ENCODE measurements at places on chromosomes 3 and 15.

DNA sequence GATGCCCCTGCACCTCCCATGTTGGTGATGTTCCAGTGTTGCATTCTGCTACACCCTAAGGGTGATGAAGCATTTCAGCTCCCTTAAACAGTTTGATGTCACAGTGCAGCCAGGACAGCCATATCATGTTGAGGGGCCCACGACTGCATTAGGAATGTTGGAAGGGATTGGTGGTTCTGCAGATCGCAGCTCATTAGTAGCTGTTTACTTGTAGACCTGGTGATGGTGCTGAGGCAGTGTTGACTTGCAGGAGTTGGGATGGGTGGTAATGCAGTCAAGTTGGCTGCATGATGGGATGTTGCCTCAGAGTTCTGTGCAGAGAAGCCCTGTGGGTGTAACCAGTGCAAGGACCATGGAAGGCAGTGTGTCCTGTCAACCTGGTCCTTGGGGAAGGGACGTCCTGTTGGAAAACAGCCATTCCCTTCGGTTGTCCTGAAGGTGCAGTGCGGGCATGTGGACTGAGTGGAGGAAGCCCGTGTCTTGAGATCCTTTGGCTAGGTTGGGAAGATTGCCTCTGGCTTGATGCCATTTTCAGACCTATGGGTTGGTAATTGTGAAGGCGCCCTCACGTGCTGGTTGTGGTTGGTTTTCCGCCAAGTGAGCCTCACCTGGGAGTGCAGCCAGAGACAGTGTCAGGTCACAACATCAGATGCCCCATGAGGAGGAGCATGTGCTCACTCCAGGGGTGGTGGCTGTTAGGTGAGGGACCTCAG, 100.7 kb downstream of the SNRPN start:
- no peak for DNase-seq

- no peak for DNase-seq
Measured at GRCh38 chr3:135078283-135078682, 283.2 kb downstream of the EPHB1 start.

DNA sequence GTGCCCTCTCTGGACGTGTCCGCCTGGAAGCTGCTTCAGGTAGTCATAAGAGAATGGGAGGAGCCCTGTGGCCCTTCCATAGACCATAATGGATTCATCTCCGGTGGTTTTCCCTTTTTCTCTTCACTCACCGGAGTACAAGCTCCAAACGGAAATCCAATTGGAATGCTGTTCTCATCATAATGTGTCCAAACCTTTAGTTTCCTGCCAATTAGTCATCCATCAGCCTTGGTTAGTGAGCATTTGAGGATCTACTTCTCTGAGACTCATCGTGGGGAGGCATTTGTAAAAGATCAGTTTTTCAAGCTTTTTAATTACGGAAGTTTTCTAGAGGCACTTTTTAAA, 34.9 kb downstream of the ABHD2 start:
- no peak for DNase-seq

DNA sequence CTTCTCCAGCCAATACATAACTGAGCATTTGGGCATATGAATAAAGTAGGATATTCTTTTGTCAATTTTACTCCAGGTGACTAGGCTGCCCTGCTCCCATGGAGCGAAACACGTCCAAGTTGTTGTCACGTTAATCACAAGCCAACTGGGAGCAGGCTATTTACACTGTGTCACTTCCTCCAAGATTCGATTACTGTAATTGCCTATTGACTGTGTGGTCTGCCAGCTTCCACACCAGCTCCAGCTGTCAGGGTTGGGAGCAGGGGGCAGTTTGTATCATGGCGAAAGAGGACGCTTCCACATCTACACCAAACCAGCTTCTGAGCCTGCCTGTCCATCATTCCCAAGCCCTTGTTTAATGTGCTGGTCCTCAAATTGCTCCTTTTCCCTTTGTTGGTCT, 89.2 kb upstream of the RORA start:
- DNase-seq: no peak

DNA sequence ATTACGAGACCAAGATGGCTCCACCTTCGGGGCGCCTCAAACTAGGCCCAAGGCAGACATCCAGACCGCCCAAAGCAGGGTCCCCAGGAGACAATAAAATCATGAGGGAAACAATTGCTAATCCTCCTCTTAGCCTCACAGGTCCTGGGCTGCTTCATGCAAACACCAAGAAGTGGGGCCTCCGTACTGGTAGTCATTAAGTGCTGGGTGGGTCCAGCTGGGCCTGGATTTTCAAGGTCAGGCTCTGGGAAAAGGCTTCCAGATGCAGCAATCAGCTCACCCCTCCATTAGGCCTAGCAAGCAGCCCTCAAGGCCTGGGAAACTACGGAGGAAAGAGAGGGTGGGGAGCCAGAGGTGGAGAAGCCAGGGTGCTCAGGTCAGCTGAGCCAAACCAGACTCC, 634 bp downstream of the FBXL22 start:
- no peak for DNase-seq

Measured in stimulated activated CD8-positive, alpha-beta memory T cell treated with anti-CD3 and anti-CD28 coated beads, Interleukin-4, amount 100 ng/mL, for 1 hour (primary cell).